ENCODE measurements at places on chromosomes 11 and 22.

DNA sequence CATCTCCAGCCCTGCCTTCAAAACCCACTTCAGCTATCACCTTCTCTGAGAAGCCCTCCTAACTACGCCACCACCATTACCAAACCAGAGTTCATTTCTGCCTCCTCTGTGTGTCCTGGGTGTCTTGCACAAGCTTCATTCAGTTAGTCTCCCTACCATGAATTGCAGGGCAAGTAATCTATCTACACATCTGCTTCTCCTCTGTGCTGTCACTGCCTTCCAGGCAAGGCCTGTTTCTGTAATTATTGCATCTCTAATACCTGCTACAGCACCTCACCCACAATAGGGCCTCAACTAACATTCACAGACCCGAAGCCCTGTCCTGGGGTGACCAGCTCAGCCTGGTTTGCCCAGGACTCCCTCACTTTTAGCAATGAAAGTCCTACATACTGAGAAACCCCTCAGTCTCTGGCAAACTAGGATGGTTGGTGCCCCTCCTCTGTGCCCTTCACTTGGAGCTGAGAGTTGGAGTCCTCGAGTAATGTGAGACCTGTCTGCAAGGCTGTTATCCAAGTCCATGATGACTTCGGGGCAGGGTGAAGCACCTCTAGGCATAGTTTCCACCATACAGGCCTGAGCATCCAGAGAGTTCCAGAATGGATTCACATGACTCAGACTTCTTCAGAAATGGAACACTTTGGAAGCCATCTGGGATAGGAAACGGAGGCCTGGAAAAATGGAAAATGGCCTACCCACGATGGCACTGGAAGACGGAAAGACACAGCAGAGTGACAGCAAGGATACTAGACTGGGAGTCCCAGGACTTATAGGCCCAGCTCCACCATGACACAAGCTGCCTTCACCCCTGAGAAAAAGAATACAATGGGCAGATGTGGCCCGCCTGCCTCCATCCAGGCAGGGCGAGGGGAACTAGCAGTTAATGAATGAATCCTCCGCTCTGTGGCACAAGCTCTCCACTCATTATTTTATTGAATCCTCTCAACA is 269.3 kb downstream of the BUD13 start:
- no peak for DNase-seq

GRCh38 chr11:59069087-59069486 is 17.0 kb upstream of the GLYATL1B start:
- no peak for DNase-seq

GRCh38 chr11:32079553-32079952 is 11.3 kb upstream of the RCN1 start:
- no peak for DNase-seq

GRCh38 chr11:102197670-102198139 is 87.5 kb downstream of the YAP1 start:
- DNase-seq, result no peak

- DNase-seq, result no peak
These were observed 184.9 kb downstream of the SNX19 start for GRCh38 chr11:130731401-130731800.

- no peak for DNase-seq
These were observed 10.5 kb upstream of the NFAM1 start for GRCh38 chr22:42442748-42443147.

DNA sequence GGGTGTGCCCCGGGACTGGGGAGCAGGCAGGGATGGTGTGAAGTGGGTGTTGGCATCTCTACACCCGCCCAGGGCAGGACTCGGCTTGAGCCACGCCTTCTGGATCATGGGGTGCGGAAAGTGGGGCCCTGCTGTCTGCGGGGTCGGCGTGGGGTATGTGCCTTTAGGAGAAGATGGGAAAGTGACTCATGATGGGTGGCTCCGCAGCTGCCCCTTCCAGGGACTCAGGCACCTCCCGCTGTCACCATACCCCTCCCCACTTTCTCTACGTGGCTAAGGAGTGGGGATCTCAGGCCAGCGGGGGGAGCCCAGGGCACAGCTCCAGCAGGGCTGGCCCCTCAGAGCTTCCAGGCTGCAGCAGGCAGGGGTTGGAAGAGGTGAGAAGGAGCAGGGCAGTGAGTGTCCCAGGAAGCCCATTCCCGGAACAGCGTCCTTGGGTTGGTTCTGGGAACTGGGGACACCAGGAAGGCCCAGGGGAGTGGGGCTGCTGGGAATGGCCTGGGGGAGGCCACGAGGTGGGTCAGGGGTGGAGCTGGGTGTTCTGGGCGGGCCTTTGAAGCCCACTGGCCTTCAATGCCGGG is 102.9 kb upstream of the FGF3 start:
- DNase-seq, result no peak

DNA sequence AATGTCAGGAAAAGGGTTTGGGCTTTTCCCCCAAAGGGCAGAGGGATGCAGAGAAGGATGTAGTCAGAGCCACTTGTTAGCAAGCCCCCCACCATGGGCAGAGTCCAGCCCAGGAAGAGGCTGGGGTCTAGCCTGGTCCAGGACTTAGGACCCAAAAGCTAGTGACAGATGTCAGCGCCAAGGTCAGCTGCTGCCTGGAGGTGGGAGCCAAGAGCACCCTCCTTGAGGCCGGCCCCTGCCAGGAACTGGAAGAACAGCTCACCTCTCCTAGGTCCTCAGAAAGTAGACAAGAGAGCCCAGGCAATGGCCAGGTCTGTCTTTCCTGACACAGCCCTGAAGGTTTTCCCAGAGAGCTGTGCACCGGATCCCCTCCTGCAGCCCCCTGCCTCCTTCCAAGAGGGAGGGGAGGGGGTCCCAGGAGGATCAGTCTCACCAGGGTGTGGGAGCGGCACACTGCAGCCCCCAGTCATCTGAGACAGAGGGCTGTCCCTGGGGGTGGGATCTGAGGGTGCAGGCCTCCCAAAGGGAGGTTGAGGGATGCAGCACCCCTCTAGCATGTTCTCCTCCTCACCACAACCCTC is 14.6 kb upstream of the ARHGEF17 start:
- DNase-seq, result no peak

GRCh38 chr11:37770145-37770544 is 1172.1 kb upstream of the RAG2 start:
- no peak for DNase-seq

DNA sequence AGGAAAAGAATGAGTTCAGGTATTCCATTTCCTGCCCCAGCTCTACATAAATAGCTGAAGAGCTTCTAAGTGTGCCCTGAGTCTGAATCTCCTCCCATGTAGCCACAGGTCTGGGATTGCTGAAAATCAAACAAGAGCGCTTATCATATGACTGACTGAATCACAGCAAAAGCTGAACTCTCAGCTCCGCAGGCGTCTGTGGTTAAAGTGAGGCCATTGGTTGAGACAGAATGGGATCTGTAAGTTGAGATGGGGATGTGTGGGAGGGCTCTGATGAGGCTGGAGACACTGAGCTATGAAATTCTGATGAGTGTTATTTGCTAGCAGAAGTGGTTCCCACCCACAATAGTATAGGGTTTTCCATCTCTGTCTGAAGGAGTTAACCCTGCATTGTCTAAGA is 637.0 kb downstream of the OPCML start:
- DNase-seq, result no peak

DNA sequence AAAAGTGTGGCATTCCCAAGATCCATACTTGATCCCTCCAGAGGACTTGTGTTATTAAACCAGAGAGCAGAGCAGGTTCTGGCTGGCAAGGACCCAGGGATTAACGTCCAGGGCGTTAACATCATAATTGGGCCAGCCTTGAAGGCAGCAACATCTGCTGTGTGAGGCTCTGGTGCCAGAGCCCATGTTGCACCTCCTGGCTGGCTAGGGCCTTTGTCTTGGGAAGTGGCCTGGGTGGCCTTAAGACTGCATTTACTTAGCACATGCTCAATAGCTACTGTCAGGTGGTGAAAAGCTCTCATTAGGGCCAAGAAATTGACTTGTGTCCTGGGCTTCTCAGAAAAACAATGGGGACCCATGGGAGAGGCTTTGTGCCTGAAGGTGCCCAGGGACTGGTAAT is 66.6 kb downstream of the CACNG2 start:
- no peak for DNase-seq

DNA sequence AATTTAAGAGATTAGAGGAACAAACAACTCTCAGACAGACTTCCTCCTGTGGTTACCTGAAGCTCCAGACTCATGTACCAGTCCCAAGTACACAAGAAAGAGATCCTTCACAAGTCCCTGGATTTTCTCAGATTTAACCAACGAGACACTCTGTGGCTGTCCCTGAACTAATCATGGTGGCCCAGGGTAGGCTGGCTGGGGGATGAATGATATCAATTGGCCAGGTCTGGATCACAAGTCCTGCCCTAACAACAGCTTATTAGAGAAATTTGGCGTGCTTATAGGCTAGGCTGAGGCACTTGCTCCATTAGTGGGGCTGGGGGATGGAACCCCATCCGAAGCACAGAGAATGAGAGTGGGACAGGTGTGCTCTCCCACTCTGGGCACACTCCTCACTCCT is 22.1 kb downstream of the HEPHL1 start:
- DNase-seq, result no peak

DNA sequence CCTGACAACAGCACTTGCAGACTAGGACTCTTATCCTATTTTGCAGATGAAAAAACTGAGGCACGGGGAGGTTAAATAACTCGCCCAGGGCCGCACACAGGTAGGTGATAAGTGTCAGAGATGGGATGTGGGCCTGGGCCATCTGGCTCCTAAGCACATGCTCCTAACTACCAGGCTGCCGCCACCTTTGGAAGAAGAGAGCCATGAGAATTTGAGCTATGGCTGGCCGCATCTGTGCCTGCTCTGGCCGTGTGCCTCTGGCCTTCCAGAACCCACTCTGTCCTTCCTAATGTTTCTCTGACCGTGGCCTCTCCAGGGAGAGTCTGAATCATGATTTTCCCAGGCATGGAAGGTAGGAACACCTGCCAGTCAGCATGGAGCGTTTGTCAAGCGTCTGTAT is 15.3 kb upstream of the IL2RB start:
- DNase-seq, result no peak

DNA sequence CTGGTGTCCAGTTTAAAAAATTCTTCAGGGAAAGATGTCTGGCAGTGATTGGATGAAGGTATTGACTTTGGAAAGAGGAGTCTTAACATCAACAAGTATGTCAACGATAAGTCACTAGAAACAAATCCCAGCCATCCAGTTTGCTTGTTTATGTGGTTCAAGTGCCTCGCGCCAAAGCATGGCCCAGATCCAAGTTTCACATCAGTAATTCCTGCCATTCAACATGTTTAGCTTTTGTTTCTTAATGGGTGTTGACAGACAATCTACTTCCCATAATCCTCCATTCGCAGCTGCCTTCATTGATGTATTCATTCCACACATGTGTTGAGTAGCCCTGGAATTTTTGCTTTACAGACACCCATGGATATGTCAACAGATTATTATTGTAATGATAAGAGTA is 77.8 kb downstream of the UBASH3B start:
- no peak for DNase-seq

- DNase-seq, result no peak
These were observed 35.3 kb downstream of the AMOTL1 start for GRCh38 chr11:94803491-94803890.

- DNase-seq, result no peak
These were observed 34.0 kb downstream of the WNT7B start for GRCh38 chr22:45942787-45943493.

DNA sequence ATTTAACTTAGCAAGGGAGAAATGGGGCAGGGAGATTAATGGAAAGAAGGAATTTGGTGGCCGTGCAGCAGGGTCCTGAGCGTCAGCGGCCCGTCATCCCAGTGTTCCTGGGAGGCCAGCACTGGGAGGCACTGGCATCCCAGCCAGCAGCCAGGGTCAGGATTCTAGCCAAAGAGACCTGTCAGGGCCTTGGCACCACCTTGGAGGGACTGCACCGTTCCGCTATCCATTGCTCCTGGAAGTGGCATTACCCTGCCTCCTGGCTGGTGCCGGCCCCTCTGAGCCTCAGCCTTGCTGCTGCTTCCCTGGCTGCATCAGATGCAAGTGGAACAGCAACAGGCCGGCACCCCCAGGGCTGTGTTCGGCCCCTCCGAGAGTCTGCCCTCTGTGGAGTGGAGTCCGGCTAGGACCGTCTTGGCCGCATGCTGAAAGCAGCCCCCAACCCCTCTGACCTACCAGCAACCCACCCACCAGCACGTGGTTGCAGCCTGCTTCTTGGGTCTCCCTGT is 30.1 kb downstream of the RASD2 start:
- no peak for DNase-seq

DNA sequence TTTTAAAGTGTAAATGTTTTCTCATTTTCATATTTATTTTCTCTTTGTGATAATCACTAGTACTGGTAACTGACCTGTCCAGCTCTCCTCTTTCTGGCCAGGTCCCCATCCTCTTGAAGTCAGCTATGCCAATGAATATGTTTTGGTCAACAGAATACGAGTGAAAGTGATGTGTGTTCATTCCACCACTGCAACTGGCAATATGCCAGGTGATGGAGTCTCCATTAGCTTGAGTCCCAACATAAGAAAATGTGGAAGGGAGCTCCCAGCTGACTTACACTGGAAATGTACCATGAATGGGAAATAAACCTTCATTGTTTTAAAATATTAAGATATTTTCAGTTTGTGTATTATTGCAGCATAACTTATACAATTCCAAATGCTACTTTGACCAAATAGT is 75.8 kb downstream of the CCDC34 start:
- no peak for DNase-seq

DNA sequence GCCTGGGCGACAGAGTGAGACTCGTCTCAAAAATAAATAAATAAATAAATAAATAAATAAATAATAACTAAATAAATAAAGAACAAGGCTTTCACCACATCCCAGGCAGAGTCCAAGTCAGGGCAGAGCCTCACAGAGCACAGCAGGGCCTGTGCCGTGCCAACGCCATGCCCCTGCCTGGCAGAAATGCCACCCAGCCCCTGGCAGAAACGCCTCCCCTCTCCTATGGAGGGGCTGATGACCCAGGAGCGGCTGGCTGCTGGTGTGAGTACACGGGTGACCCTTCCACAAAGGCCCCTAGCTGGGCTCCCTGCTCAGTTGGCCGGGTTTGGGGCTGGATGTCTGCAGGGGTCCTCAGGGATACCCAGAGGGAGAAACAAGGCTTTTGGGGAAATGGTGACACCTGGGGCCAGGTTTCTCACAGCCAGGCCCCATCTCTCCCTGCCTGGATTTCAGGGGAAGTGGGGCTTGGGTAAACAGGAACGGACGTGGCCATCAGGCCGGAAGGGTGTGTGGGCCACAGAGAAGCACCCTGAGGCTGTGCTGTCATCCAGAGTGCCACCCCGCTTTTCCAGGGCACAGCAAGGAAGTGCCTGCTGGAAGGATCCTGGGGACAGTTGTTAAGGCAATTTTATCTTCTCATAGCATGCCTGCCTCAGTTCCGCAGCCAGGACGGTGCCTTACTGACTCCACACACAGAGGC is 5.1 kb downstream of the BID start:
- DNase-seq, result no peak

DNA sequence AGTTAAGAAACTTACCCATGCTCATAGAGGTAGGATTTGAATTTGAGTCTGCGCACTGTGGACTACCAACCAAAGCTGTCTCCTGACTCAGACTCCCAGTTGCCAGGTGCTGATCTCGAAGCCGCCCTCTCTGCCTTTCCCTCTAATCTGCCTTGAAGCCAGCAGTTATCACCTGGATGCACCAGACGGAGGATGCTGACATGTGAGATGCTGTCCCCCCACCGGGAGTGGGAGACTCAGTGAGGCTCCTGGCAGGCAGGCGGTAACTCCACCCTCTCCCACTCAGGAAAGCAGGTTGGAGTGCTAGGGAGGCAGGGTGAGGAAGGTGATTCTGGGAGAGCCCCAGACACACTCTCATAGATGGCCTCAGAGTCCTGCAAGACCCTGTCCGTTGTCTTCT is 40.4 kb downstream of the KIAA1671 start:
- DNase-seq, result no peak

- no peak for DNase-seq
These were observed 188.5 kb downstream of the MPPED1 start for GRCh38 chr22:43600265-43600664.

Data from HFF-Myc (cell line).